Bladder microvascular endothelial cell (primary cell): ENCODE measurements at places on chromosomes 6 and 20. TPM values are rescaled to one million over a fixed set of nuclear protein-coding genes. Genes with fewer than 3 reads are reported as not detected.

Gene ATRN
- 20.1 and 81.6 TPM in 2 replicates for total RNA-seq

Gene KCNQ5
- total RNA-seq, result under 0.01 TPM in 2 replicates

Gene GGT7
- 0.97 and 8.7 TPM in 2 replicates for total RNA-seq

Gene OR2J3
- not detected in 2 replicates for total RNA-seq

Gene GCNT2
- 6.3 and 43.7 TPM in 2 replicates for total RNA-seq

Gene KIAA0408
- total RNA-seq, result under 0.01 TPM in 1 of 2 replicates, not detected in the other

Gene FAM217A
- total RNA-seq, result not detected in 2 replicates

Gene LTB
- total RNA-seq, result 4.9 and 39.7 TPM in 2 replicates

Gene WFDC10B
- not detected in 2 replicates for total RNA-seq

Gene PLCG1
- 147 and 274 TPM in 2 replicates for total RNA-seq
